ENCODE measurements at places on chromosomes 16 and 17.
A peak's percentile ranks its signal among the peaks of the same experiment; 100 is the strongest.

- DNase-seq, result no peak
Observed at GRCh38 chr16:30064729-30065101, 845 bp upstream of the ALDOA start.

DNA sequence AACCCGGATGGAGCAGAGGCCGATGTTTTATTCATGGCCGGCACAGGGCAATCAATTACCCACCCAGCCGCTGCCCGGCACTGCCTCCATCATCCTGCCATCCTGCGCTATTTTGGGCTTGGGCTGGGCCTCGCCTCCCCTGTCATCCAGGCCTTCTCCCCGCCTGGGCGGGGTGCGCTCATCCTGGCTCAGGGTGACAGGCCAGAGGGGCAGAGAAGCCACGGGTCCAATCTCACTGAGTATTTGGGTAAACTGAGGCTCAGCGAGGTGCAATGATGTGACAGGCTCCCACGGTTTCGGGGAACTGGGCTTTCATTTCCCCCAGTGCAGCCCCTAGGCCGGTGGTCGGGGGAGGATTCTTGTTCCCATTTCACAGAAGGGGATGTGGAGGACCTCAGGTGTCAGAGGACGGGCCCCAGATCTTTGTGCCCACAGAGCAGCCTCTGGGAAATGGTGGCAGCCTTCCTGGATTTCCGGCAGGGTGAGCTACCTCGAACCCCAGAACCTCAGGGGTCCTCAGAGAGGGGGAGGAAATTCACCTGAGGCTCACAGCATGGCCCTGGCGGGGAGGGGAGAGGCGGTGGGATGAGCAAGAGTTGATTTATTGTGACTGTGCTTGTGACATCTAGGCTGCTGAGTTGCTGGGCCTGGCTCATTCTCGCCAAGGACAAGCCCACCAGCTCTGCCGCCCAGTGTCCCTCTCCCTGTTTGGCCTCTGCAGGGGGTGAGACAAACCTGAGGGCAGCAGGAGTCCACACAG, 23.8 kb upstream of the KCNJ12 start:
- DNase-seq, result no peak

GRCh38 chr17:40707745-40708144, 4.2 kb upstream of the KRT24 start:
- DNase-seq, result no peak

GRCh38 chr17:28959471-28959871, 8.2 kb upstream of the PHF12 start:
- no peak for DNase-seq

DNA sequence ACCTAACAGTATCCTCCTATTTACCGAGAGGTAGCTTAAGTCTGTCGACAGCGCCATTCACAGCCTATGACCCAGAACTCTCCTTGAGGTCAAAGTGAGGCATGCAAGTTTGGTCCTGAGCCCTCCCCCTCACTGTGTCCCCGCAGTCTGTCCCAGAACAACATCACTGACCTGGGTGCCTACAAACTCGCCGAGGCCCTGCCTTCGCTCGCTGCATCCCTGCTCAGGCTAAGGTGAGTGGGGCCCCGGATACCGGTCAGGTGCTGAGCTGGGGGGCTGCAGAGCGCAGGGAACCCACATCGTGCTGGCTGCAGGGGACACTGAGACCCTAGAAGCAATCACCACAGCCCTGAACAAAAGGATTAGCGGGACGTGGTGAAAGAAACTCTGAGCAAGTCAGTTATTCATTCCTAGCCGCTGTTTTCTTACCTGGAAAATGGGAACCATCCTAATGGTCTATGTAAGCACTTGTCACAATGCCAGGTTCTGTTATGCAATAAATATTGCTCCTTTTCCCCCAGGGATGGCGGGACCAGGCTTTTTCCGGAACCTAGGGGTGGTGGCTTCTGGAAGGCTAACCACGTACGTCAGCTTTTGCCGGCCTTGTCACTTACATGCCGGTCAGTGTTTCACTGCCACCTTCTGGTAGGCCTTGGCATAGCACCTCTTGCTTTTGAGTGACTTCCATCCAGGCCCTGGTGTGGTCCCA, 23.8 kb downstream of the DEXI start:
- peak; percentile 68 for DNase-seq

- DNase-seq, result no peak
Observed at GRCh38 chr16:83455716-83456115, 352.1 kb upstream of the HSBP1 start.

- DNase-seq, result no peak
Observed at GRCh38 chr16:72905581-72905980, 142.3 kb downstream of the ZFHX3 start.

- no peak for DNase-seq
Observed at GRCh38 chr17:2709183-2709661, 2.3 kb downstream of the CLUH start.

- no peak for DNase-seq
Observed at GRCh38 chr16:84286578-84287240, 8.0 kb upstream of the WFDC1 start.

- peak; percentile 33 for DNase-seq
Observed at GRCh38 chr17:50169121-50169764, 3.4 kb downstream of the SGCA start.

- no peak for DNase-seq
Observed at GRCh38 chr17:28807925-28808634, 34.5 kb downstream of the FAM222B start.

DNA sequence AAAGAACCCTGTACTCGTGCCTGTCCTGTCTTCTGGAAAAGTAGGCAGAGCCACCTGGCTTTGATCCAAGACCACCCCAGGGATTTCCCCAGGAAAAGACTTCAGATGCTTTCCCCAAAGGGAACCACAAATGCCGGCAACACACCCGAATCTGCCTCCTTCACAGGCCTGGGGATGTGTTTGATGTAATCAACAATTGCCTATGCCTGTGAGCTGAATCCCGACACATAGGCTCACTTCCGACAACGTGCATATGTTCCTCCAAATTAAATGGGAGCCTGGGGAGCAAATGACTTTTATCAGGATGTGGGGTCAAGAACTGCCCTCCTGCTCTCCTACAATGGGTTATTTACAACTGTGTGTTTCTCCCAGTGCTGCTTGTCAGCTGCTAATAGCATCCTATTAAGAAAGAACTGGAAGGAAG, 535.2 kb upstream of the CDH11 start:
- no peak for DNase-seq

DNA sequence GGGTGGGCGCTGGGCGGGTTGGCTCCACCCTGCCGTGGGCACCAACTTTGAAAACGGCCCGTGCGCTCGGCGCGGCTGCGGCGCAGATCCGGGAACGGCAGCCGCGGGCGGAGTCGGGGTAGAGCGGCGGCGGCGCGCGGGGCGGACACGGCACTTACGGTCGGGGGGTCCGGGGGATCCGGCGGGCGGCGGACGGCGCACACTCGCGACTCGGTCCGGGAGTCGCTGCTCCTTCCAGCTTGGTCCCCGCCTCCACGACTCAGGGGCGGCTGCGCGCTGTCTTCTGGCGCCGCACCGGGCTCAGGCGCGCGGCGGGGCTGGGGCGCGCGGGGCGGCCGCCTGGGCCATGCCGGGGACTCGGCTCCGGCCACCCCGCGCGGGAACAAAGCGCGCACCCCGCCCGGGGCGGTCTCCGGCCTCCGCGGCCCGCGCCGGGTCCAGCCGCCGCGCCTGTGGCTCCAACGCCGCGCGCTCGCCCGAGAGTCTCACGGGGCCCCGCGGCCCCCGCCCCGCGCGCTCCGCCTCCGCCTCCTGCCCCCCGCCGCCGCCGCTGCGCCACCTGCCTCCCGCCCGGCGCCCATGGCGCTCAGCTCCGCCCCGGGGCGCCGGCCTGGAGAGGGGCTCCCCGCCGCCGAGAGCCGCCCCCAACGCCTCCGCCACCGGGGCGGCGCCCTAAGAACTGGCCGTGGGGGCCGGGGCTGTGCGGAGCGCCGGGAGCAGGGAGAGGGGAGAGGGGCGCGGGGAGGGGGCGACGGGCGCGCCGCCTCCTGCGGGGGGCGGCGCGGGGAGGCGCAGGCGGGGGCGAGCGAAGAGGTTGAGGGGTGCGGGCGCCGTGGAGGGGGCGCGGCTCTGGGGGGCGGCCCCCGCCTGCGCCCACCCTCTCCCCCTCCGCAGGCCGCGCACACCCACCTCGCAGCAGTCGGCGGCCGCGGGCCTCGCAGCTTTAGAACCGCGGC, 35.9 kb downstream of the CBFA2T3 start:
- no peak for DNase-seq

- no peak for DNase-seq
Observed at GRCh38 chr17:46053911-46054534, 55.0 kb downstream of the STH start.
